ENCODE measurements at places on chromosomes 2 and 18.

DNA sequence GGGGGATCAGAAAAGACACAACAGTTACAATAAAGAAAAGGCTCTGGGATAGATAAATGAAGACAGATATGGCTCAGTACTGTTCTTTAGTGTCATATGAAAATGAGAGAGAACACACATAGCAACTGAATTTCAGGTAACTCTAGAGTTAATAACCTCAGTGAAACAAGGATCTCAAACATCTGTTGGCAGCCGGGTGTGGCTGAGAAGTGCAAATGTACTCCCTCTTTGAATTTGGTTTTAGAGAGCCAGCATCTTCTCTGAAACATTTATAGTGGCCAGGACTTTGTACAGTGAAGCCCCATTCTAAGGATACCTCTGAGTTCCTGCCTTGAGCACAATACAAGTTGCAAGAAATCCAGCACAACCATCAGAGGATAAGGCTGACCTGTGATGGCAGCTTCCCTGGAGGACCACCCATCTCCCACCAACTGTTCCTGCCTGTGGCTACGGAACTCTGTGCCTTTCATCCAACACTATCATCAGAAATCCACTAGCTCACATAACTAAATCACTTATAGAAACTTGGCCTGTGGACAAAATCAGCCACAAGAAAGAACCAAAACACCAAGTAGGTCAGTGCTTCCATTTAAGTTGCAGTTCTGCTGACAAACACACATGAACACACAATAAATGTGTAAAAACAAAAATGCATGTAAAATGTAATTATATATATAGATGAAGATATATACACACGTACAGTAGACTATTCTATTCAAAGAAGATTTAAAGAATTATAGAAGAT lies 37.3 kb upstream of the PEX13 start:
- DNase-seq: no peak

GRCh38 chr18:4908328-4908727 lies 288.7 kb downstream of the AKAIN1 start:
- no peak for DNase-seq

DNA sequence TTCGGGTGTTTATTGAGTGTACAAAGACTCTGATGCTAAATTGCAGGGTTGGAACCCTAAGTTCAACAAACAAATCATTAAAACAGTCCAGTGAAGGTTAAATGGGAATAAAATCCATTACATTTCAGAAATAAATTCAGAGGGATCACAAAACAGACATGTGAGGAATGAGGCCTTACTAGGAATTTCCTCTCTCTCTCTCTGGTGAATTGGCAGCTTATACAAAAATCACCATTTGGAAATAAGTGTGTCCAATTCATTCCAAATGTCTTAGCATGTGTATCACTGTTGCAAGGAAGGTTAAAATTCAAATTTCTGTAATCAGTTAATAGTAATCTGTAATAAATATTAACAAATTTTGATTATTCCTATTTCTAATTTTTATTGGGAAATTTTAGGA lies 228.6 kb upstream of the PXDN start:
- no peak for DNase-seq

- no peak for DNase-seq
Measured at GRCh38 chr2:11720752-11721151, 25.7 kb upstream of the LPIN1 start.

- DNase-seq: no peak
Measured at GRCh38 chr18:13871701-13872100, 43.6 kb downstream of the MC2R start.

DNA sequence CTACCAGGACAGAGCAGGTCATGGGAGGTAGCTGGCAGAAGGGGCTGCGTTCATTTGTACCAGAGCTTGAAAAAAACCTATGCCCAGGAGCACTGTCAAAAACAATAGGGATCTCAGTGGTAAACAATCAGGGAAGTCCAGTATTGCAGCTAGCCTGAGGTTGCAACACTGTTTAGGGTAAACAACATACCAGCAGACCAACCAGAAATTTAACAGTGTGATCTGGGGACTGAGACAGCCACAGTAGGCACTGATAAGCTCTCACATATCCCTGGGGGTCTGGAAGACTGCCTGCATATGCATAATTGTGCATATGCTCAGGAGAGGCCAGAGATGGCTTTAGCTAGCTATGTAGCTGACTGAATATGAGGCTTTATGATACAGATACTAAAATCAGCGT lies 12.0 kb upstream of the ZCCHC2 start:
- no peak for DNase-seq

- no peak for DNase-seq
Measured at GRCh38 chr2:241559323-241560161, 997 bp downstream of the BOK start.

GRCh38 chr2:52238782-52239181 lies 1206.8 kb upstream of the NRXN1 start:
- no peak for DNase-seq

- DNase-seq: no peak
Measured at GRCh38 chr2:190979906-190980629, 33.9 kb downstream of the STAT1 start.

DNA sequence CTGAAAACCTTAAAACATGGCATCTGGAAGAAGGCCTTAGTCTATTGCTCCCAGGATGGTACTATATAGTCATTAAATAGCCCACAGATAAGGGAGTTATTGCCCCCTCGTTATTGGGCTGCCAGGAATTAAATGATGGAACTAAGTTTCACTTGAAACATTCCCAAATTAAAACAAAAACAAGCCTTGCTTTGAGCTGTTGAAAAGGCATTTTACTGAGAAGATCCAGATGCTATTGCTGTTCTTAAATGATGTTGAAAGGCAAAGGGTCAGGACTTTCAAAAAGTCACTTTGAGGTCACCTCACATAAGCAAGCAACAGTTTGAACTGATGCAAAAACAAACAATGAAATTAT lies 2.0 kb upstream of the AMMECR1L start:
- DNase-seq: no peak

GRCh38 chr18:48581941-48582340 lies 43.1 kb downstream of the CTIF start:
- DNase-seq: no peak

- no peak for DNase-seq
Measured at GRCh38 chr2:133609664-133610063, 41.4 kb upstream of the NCKAP5 start.

DNA sequence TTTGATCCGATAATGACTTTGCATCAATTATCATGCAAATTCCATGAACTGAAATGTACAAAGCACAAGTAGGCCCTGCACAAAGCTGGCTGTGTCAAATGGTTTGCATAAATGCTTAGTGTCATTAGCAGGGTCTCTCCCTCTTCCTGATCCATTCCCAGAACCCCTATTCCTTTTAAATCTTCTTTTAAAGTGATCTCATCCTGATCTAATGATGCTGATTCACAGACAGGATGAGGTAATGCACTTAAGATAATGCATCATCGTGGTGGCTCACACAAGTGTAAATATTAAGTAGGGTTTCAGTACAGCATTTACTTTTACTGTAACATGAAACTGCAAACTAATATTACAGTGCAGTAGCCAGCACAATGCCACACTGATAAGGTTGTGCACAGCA lies 304.8 kb upstream of the SOX11 start:
- no peak for DNase-seq
